ENCODE measurements at places on chromosomes 1 and 21.

DNA sequence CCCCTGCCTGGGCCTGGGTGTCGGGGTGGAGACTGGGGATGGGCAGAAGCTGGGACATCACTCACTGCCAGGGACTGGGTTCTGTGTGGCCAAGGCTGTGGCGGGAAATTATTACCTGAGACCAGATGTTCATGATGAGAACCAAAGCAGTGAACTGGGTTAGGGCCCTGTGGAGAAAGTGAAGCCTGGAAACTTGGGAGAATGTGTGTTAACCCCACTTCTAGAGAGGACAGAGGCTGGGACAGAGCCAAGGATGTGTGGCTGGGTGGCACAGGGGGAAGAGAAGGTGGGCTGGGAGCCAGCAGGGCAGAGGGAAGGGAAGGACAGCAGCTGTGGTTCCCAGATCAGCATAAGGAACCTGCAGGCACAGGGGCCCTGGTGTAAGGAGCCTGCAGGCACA, 31.3 kb downstream of the CNIH3 start:
- no peak for DNase-seq

DNA sequence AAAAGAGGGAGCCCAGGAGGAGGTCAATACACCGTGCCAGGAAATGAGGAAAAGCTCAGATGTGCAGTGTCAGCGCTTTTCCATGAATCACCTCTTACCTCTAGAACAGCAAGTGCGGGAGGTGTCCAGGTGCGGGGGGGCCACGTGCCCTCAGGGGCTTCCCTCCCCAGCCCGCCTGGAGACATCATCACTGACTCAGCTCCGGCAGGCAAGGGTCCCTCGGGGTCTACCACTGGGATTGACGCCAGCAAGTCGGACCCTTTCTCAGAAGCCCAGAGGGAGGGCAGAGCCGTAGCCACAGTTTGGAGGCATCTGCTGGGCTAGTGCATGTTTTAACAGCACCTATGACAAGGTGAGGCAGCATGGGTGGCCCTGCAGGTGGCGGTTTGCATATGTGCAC, 67.4 kb upstream of the TRAPPC10 start:
- DNase-seq: no peak

GRCh38 chr1:235873045-235873444, 6.3 kb upstream of the LYST start:
- peak; percentile 19 for DNase-seq

DNA sequence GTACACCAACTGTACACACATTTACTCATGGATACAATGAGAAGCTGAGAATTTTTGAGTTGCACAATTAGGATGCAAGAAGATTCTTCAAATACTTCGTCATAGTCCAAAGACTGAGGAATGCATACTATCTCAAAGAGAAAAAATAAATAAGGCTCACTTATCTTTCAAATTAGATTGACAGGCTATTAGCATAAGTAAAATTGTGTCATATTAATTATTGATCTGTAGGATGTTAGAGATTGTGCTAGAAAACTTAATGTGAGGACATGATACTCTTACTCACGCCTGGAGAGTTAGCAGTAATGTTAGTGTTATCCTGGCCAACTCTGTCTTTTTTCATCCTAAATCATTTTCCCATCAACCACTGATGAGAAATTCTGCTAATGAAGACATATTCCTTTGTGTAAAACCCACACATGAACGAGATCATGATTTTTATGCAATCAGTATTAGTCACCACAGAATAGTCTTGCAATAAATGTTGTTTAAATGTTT, 659.0 kb downstream of the LTN1 start:
- DNase-seq: no peak

DNA sequence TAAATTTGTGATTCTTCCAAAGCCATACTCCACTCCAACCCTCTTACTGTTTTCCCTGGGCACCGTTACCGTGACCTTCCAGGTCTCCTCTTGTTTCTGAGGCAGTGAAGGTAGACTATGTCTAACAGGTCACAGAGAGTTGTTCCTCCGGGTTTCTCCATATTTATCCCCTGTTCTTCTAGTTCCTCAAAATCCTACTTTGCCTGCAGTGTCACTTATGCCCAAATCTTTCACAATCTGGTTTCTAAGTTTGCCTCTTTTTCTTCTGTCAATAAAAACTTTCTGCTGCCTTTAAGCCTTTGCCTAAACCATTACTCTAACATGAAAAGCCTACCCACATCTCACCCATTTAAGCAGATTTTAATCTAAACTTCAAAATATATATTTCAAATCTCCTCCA, 87.7 kb downstream of the C4BPA start:
- no peak for DNase-seq

DNA sequence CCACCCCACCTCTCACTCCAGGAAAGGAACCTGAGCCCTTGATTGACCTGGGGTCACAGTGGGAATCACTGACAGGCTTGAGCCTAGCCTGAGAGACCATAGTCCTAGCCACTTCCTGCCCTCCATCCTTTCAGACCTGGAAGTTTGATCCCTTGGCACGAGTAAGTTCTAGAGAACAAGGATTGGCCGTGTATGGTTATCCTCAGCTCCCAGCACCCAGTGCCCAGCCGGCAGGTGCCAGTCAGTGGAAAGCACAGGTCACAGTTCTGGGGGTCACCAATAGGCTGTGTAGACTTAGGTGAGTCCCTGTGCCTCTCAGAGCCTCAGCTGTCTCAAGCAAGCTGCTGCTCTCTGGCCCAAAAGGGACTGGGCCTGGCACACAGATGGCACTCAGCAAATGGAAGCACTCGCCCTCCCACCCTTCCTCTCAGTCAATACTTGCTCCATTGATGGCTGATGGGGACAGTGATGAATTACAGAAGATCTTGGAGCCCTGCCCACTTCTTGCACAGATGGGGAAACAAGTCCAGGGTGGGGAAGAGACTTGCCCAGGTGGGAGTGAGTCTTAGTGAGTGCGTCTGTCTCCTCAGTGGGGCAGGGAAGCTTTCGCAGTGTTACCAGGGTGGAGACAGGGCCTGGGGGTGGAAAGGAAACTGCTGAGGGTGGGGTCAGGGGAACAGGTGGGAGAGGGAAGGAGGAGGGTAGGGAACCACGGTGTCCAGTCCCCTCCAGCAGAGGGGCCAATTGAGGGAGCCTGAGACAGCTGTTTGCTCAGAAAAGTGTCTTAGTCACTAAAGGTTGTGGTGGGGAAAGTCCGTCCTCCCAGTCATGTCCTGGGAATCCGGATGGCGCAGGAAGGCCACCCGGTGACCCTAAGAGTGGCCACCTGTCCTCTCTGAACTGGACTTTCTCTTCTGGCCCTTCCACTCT, 2.6 kb upstream of the KCNQ4 start:
- DNase-seq: no peak
